ENCODE measurements at places on chromosomes 7 and 10. TPM values are rescaled to one million over a fixed set of nuclear protein-coding genes. Genes with fewer than 3 reads are reported as not detected.
A peak's percentile ranks its signal among the peaks of the same experiment; 100 is the strongest.

The NUTM2A gene
- total RNA-seq, result 1.1 TPM

The CRTAC1 gene
- 1.3 TPM for total RNA-seq

- peak; percentile 41 for DNase-seq
Measured at GRCh38 chr10:124225467-124226270, 132.3 kb upstream of the CHST15 start.

The PAPOLB gene
- 0.22 TPM for total RNA-seq

DNA sequence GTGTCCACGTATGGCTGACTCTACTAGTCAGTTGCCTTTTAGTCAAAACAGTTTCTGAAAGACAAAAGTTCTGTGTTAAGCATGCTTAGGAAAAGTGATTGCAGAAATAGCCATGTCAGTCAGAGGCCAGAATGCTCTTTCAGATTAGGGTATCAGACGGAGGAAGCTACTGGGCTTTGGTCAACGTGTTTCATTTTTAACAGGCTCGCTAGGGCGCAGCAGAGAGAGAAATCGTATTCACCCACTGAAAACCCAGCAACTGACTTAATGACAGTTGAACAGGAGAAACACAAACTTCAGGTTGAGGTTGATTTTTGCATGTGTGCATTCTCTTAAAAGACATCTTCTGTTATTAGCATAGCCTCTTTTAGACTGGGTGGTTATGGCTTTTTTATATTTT is 322.6 kb upstream of the KIAA1217 start:
- DNase-seq, result no peak

The DRGX gene
- not detected for total RNA-seq

Measured in mesenteric fat pad (tissue), 1 donor.